NCI-H2107 (cell line): ENCODE measurements at places on chromosomes 11 and 22.

DNA sequence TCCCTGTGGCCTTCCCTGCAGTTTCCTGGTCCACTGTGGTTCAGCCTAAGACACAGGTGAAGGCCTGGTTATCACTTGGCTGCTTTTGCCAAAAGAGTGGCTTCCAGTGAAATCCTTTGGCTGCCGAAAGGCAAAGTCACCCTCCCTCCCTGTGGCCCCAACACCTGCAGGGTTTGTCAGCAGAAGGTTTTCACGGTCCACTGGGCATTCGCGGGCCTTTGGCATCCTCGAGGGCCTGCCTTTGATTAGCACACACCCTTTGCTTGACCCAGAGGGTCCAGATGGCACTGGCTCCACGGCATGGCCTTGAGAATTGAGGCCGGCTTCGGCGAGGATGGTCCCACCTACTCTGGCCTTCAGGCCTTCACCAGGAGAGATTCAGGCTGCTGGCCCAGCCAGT lies 35.3 kb downstream of the RTN4R start:
- DNase-seq, result no peak

DNA sequence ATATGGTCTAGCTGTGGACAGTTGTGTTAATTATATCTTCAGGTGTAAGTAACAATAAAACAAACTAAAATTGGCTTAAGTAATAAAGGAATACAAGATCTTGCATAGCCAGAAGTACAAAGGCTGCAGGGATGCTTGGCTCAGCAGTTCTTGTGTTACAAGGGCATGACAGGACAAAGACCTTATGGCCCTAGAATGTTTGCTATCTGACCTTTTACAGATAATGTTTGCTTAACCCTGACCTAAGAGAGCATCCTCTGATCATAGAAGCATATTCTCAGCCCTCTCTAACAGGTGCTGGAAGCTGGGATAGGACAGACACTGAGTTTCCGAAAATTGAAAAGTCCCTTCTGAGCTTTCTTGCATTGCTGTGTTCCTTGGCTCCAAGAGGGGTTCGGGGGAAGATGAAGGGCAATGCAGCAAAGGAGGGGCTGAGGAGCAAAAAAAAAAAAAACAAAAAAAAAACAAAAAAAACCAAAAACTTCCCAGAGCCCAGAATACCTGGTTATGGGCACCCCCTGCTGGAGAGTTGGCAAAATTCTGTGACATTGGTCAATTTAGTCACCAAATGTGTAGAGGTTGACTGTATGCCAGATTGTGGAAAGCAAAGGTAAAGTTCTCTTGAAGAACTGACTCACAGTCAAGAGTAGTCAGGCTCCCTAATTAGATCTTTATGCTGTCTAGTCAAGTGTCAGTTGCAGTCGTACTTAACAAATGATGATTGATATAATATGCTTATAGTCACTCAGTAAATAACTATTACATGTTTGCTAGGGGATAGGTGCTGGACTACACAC lies 10.4 kb upstream of the HIKESHI start:
- no peak for DNase-seq

DNA sequence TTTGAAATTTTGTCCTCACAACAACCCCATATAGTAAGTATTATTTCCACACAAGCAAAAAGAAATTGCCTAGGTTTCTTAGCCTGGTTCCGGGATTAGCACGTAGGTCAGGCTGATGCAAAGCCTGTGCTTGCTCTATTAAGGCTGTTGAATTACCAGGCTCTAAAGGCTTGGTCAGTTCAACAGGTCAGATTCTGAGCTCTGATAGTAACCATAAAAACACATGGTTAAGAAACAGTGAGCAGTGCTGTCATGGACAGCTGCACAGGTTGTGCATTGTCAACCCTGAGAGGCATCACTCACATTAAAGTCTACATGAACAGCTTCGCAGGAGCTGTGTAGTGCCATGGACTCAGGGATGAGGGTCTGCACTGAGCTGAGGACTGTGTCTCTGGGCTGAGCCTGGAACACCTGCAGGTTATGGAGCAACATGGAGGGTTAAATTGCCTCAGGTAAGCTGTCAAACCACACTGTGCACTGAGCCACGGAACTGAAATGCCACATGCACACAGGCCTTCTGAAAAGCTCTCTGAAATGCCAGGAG lies 98.0 kb downstream of the PIWIL4 start:
- no peak for DNase-seq

DNA sequence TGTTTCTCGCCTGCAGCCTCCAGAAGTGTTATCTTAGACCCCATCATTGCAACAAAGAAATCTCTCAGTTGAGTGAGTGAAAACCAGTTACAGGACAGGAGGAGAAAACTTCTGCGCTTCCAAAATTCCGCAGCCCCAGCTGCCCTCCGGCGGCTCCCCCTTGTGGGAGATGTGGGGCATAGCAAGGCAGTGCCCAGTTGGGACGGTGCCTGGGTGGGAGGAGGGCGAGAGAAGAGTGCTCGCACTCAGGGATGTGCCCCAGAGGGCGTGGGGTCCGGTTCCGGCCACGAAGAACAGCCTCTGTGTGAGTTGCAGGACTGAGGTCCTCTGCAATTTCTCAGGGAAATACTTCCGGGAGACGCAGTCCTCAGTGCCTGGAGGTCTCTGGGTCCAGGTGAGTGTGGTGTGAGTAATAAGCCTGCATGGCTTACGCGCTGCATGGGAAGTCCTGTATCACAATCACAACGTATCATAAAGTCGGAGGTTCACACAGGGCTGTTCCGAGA lies 87.0 kb upstream of the BLID start:
- DNase-seq, result no peak

- DNase-seq, result no peak
These were observed 14.2 kb upstream of the CCDC89 start for GRCh38 chr11:85699957-85700741.

DNA sequence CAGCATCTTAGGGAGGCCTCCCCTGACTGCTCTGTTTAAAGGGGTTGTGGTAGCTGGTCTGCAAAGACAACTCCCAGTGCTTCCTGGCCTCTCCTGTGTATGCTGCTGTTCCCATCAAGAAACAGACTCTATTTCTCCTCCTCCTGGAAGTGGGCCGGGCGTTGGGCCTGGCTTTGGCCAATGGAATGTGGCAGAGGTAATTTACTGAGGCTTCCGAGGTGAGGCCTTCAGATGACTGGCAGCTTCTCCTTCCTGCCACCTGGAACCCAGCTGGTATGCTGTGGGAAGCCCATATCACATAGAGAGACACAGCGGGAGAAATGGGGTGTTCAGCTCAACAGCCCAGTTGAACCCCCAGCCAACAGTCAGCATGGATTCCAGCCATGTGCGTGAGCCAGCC lies 25.1 kb upstream of the EIF3D start:
- no peak for DNase-seq

DNA sequence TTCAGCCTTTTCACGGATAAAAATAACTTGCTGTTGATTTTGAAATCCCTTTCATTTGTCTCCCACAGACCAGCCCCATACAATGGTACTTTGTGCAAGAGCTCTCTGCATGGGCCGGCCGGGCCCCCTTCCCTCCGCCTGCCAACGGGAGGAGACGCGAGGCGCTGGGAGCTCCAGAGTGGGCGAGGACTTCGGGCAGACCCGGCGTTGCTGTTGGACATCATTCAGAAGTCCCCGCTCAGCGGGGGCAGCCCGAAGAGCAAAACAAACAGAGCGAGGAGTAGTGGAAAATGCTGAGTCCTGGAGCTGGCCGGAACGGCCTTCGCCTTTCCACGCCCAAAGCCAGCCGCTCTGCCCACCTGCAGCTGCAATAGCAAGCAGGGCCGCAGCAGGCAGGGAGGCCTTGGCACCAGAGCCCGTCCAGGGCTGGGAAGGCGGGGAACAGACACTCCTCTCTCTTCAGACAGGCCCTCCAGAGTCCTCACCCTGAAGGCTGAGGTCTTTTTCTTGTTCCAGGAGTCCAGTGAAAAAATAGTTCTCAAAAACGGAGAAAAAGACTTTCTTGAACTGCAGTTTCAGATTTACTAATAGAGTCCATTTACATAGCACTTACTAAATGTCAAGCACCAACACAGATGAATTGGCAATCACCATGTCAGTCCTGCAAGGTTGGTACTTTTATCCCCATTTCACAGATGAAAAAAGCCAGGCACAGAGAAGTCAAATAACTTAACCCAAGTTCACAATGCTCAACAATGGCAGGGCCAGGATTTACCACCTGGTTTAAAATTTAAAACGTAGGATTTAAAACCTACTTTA lies 135.5 kb downstream of the ETS1 start:
- DNase-seq, result no peak

- no peak for DNase-seq
These were observed 429.3 kb upstream of the CADM1 start for GRCh38 chr11:115933564-115933963.

DNA sequence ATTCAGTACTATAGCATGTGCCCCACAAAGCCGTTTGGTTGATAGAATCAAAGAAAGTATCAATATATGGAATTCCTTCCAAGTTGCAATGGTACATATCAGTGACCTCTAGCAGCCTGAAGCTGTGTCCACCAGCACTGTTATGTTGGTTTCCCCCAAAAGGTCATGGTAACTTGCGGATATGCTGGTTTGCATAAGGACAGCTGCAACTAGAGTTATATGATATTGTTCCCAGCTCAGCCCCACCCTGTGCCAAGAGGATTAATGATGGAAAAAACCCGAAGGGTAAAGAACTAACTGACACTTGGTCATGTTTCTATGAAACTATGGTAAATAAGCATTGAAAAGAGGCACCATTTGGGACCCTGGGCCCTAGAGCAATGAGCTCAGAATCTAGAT lies 93.5 kb downstream of the PDHX start:
- no peak for DNase-seq

- no peak for DNase-seq
These were observed 35.3 kb downstream of the IGSF9B start for GRCh38 chr11:133921513-133921912.

DNA sequence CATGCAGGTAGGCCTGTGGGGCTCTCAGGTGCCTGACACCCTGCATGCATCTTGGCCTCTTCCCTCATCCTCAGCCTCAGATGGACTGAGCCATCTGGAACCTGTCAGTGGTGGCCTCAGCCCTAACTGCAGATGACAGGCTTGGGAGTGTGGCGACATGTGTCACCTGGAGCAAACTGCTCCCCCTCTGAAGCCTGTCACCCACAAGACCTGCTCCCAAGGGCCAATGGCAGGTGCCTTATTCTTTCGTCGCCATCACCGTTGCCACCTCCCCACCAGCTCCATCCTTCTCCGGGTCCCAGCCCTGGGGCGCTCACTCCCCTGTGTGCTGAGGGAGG lies 3.6 kb upstream of the SEPTIN5 start:
- no peak for DNase-seq

DNA sequence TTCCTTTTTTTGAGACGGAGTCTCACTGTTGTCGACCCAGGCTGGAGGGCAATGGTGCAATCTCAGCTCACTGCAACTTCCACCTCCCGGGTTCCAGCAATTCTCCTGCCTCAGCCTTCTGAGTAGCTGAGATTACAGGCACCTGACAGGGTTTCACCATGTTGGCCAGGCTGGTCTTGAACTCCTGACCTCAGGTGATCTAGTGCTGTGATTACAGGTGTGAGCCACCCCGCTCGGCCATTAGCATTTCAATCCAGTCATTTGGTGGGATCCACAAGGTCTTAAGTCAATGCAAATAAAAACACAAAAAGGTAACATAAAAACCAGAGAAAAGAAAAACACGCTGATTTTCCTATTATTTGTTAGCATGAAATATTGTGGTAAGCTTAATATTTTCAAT lies 1227.2 kb upstream of the TENM4 start:
- no peak for DNase-seq

DNA sequence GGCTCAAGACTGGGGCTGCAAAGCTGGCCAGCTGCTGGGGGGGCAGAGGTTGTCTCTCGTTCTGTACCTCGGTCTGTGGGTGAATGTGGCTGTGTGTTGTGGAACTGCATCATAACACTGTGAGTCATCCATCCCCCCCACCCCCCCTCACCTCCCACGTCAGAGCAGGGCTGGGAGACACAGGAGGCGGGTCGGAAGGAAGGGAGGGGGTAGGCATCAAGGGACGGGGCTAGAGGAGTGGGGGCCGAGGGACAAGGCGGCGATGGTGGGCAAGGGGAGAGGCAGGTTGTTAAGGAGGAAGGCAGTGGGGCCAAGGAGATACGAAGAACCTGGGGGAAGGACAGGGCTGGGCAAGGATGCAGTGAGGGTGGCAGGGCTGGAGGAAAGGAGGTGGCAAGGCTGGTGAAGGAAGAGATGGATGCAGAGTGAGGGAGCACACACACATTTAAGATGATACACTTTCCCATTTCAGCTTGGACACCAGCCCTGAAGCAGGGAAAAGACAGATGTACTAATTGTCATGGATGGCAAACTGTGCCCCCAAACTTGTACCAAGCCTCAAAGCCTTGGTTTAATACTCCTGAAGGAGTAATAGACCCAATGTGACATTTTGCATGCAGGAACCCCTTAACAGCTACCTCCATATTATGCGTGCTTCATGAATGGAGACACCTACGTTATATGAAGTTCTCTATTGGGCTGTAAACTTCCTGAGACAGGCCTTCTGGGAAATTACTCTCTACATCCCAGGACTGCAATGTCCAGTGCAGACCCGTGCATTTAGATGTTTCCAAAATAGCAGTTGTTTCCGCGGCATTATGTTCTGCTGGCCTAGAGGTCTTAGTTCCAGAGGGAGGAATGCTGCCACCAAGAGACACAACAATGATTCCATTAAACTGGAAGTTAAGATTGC lies at the start of gene YPEL4:
YPEL4 (minus strand) TSS at position 87 of the 913 bp plus-strand sequence. CDS start 2,805 bp downstream, outside the sequence.
- DNase-seq, result no peak

GRCh38 chr11:45664376-45665205 lies 831 bp downstream of the CHST1 start:
- DNase-seq, result no peak

- no peak for DNase-seq
These were observed 170.8 kb upstream of the C11orf87 start for GRCh38 chr11:109251230-109251629.

DNA sequence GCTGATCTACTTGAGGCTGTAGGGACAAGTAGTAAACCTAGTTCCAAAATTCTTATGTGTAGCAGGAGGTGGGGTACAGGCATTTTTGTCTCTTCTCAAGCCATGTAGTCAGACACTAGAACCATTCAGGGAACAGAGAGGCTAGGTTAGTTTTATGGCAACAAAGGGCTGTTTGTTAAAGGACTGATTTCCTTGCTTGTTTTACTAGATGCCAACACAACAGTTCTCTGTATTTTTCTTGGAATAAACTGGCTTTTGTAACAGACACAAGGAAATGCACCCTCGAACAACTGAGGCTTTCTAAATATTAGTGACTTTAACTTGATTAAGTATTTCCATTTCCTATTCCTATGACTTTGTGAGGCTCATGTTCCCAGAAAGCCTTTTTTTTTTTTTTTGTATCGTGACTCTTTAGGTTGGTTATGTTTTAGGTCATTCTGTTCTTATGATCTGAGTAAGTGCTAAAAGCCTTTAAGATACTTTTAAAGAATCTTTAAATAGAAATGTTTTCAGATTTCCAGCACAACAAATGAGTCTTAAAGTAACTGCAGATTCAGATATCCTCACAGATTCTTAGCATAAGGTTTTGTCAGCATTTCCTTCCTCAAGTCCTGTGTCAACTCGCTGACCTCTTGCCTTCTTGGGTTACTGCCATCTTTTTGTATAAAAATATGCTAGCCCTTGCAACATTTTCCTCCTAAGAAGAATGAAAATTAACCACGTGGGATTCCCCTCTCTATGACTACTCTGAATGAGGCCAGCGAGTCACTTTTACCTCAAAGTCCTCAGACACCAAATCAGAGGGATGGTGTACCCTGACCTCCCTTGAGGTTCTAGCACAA lies 92.5 kb downstream of the CCDC83 start:
- DNase-seq, result no peak
